Fibroblast of skin of left biceps (primary cell): ENCODE measurements at places on chromosomes 4 and X.
A peak's percentile ranks its signal among the peaks of the same experiment; 100 is the strongest.

GRCh38 chrX:87900320-87900908 is 382.8 kb downstream of the KLHL4 start:
- no peak for DNase-seq

DNA sequence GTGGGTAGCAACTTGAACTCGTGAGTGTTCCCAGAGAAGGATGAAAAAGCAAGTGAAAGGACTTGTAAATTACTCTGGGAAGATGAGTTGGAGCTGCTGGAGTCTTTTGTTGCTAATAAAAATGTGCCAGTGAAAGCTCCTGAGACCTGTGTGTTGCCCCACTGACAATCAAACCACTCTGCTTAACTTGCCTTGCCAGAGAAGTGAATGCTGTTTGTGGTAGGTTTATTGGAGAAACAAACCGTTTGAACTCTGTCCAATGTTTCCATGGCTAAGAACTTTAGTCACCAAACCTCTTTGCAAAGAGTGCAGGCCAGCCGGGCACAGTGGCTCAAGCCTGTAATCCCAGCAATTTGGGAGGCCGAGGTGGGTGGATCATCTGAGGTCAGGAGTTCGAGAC is 586.9 kb downstream of the PCDH7 start:
- no peak for DNase-seq

- DNase-seq, result no peak
Measured at GRCh38 chr4:8671712-8672290, 79.2 kb downstream of the CPZ start.

DNA sequence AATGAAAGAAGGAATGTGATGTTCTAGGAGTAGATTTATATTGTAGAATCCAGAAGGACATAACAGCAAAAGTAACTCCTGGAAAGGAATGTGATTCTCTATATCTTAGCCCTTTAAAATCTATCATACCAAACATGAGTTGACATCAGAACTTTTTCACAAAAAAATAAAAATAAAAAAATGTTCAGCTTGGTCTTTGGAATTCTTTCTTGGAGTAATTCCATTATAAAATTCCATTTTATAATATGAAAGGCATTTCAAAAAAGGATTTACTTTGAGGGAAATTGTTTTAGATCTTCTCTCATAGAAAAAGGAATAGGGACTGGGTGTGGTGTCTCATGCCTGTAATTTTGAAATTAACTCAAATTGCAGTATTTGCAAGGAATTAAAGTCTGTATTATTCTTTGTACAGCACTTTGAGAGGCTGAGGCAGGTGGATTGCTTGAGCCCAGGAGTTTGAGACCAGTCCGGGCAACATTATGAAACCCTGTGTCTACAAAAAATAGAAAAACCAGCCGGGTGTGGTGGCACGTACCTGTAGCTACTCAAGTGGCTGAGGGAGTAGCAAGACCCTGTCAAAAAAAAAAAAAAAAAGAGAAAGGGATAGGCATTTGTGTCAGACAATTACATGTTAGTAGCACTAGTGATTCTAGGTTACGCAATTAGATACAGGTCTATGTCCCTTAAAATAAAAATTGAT is 134.9 kb downstream of the SLC4A4 start:
- DNase-seq, result no peak

DNA sequence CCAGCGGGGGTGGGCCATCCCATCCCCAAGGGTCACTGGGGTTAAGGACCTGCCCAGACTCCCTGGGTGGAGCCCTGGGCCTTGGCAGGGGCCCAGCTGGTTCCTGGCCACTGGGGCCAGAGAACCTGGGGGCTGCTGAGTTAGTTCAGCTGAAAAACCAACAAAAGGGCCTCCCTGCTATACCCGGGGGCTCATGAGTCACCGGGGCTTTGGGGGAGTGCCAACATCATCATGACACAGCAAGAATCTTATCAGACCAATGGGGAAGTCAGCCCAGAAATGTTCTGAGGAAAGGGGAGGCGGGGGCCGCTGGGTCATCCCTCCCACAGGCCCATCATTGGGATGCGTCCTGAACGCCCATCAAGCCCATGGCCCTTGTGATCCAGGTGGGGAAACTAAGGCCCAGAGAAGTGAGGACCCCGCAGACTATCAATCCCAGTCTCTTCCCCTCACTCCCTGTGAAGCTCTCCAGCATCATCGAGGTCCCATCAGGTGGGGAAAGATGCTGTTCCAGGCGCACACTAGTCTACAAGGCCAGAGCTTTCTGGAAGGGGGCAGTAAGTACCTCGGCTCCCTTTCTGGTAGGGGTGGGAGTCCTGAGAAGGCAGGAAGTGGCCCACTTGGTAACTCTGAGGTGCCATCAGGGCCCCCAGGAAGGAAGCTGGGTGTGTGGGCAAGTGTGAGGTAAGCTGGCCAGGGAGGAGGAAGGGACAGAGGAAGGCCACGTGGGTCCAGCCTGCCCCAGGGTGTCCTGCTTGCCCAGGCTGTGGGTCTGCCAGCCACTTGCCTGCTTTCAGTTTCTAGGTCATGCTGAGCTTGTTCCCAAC is 4.5 kb downstream of the G6PD start:
- peak; percentile 80 for DNase-seq

- DNase-seq, result no peak
Measured at GRCh38 chr4:99822734-99823133, 6.1 kb downstream of the DAPP1 start.

DNA sequence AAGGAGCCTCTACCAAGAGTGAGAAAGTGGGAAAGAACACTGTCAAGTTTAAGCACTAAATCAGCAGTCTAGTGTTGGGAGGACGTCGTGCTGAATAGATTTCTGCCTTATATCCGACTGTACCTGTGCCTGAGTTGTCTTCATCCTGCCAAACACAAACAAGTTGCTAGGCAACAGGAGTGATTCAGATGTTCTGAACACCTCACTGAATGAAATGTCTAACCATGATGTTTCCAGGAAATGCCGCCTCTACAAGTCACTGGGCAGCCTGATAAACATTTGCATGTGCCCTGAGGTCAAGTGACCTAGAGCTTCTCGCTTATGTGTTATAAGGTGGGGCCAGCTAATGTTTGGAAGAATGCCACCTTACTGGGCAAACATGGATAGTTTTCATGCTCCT is 37.9 kb downstream of the SGMS2 start:
- no peak for DNase-seq
